CD8-positive, alpha-beta memory T cell (primary cell): ENCODE measurements at places on chromosomes 7 and 10. TPM values are rescaled to one million over a fixed set of nuclear protein-coding genes. Genes with fewer than 3 reads are reported as not detected.
A peak's percentile ranks its signal among the peaks of the same experiment; 100 is the strongest.

GRCh38 chr7:66237906-66238772 is 33.0 kb downstream of the TPST1 start:
- no peak for DNase-seq

DNA sequence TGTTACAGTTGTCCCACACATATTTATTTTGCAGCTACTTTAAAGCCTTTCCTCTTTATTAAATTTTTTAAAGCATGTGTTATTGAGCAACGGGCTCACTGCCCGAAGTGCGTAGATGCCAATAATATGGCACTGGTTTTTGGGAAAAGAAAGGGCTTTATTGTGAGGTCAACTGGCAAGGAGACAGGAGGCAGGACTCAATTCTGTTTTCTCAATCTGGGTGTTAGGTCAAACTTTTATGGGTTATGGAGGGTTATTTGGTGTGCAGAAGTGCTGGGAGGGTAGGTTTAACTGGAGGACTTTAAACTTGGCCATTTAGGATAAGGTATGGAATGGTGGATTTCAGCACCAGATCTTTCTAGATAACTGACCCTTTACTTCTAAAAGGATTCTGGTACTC is 183.6 kb downstream of the LRRC4 start:
- DNase-seq: no peak

GRCh38 chr7:39509912-39510311 is 56.3 kb upstream of the YAE1 start:
- no peak for DNase-seq

DNA sequence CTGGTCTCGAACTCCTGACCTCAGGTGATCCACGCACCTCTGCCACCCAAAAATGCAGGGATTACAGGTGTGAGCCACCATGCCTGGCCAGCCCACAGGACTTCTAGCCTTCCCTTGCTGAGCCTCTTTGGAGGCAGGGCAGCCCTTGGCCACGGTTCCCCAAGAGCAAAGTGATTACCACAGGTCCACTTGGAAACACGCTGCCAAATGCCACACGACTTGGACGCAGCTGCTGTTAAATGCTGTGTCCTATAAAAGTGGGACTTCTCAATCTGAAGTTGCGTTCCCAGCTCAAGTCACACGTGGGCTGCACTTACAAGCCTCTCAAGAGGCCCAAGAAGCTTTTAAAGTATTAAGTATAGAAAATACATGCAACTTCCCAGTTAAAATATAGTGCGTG is 30.1 kb downstream of the CTBP2 start:
- no peak for DNase-seq

Gene ZMIZ2
- total RNA-seq: 119 TPM

- no peak for DNase-seq
These were observed 291.0 kb downstream of the TNS3 start for GRCh38 chr7:47290867-47291266.

DNA sequence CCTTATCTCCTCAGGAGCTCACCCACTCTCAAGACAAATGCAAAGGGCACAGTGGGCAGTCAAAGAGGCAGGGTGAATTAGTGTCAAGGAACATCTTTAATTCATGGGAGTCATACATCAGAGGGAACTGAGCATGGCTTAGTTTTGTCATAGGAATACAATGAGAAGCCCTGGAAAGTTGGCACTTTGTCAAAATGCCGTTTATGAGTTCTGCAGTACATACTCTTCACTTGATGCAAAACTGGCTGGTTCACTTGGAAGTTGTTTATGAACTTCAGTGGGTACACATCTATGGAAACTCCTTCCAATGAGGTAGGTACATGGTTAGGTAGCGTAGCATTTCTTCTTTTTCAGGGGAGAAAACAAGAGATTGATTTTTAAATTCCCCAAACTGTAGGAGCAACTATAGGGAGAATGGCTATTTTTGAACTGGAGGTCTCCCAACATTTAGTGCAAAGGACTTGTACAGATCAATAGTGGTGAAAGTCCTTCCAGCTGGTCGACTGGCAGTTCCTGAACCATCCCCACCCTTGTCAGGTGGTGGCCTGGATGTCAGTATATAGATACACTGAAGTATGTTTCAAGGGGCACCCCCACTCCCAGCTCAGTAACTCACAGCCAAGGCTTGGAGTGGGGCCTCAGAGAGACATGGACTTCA is 580.5 kb downstream of the REEP3 start:
- DNase-seq: no peak

GRCh38 chr7:122885583-122886356 is 490 bp downstream of the CADPS2 start:
- no peak for DNase-seq

Gene SH2D4B
- 0.13 TPM for total RNA-seq

GRCh38 chr7:94509264-94509886 is at the start of gene CASD1:
TSS of gene CASD1 (plus strand) at chr7:94509809. CDS start at chr7:94510085, 276 bp downstream.
- peak; percentile 71 for DNase-seq

GRCh38 chr10:58857251-58857805 is 319.1 kb upstream of the PHYHIPL start:
- DNase-seq: no peak

- no peak for DNase-seq
These were observed 794 bp downstream of the MBL2 start for GRCh38 chr10:52771534-52772445.

DNA sequence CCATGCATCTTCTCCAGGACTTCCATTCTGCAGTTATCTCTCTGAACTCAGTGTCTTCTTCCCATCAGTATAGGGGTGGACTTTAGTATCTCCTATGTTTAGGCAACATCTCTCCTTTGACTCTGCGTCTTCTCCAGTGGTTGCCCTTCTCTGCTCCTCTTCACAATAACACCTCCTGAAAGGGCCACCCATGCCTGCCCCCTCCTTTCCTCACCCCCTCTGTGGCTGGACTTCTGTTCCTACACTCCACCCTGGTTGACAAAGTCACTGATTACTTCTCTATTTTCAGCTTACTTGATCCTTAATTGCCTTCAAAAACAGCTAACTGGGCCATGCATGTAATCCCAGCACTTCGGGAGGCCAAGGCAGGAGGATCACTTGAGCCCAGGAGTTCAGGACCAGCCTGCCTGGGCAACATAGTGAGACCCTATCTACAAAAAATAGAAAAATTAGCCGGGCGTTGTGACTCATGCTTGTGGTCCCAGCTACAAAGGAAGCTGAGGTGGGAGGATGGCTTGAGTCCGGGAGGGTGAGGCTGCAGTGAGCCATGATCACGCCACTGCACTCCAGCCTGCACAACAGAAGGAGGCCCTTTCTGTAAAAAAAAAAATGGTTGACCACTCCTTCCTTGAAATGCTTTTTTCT is 13.7 kb downstream of the SRGN start:
- DNase-seq: peak; percentile 53

DNA sequence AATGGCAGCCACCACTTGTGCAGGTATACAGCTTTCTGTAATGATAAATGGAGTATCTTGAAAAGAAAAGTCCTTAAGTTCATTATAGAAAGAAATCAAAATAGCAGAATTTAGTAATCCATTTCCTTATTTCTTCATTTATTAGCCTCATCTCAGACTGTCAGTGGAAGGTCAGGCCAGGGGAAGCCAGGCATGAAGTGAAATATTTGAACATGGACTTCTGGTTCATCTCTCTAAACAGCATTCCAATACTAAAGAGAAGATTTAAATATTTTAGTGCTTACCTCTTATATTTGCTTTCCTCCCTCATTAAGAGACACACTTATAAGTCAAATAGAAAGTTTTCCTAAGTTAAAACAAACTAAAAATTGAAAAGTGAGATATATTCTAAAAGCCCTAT is 26.8 kb downstream of the TRDMT1 start:
- DNase-seq: no peak

- DNase-seq: no peak
These were observed 86.2 kb downstream of the APBB1IP start for GRCh38 chr10:26524161-26524896.

- no peak for DNase-seq
These were observed 213.8 kb upstream of the ZNF804B start for GRCh38 chr7:88545663-88546062.

DNA sequence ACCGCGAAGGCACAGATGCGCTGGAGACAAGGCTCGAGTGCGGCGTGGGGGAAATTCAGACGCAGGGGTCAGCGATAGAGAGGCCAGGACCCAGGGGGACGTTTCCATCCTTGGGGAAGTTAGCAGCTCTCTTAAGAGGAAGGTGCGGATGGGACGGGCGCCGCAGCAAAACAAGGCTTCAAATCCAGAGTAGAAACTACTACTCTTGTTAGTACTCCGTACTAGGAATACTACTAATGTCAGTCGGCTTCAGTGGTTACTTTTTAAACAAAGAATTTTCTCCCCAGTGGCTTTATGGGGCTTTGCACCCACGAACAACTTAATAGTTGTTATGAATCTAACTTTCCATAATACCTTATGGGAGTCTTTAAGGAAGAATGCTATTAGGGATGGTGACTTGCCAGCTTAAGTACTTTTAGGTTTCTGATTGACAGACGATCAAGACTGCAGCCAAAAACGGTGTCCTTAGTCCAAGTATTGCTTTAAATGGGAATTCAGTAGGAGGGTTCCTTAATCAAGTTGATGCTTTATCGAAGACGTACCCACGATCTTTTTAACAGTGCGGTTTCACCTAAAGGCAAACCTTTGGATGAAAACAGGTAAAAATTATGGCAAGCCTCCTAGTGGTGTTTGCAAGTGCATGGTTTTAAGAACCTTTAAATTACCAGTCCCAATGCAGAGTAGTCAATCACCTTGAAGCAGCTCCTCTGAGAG is 812 bp upstream of the IDE start:
- DNase-seq: no peak

GRCh38 chr7:80463272-80463920 is 48.5 kb downstream of the GNAT3 start:
- DNase-seq: no peak

GRCh38 chr10:62077330-62078015 is 176.0 kb downstream of the ARID5B start:
- no peak for DNase-seq

DNA sequence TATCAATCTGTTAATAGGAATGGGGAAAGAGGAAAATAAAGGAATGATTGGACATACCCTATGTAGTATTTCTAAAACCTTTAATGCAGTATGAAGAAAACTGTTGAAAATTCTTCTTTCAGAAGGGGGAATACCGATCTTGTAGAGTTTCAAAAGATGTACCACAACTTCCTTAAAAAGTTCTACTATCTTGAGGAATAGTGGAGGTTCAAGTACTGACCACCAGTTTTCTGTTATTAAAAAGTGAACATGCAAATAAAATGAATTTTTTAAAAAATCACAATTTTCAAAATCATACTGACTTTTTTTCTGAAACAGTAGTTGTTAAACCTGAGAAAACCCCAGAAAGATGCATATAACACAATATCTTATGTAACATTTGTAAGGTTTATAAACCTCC is 86.5 kb downstream of the HERC4 start:
- no peak for DNase-seq

GRCh38 chr7:70210200-70210935 is 612.1 kb downstream of the AUTS2 start:
- no peak for DNase-seq

- DNase-seq: no peak
These were observed 41.7 kb downstream of the RGS10 start for GRCh38 chr10:119500821-119501220.

- no peak for DNase-seq
These were observed 10.0 kb downstream of the TLX1 start for GRCh38 chr10:101140950-101141615.

DNA sequence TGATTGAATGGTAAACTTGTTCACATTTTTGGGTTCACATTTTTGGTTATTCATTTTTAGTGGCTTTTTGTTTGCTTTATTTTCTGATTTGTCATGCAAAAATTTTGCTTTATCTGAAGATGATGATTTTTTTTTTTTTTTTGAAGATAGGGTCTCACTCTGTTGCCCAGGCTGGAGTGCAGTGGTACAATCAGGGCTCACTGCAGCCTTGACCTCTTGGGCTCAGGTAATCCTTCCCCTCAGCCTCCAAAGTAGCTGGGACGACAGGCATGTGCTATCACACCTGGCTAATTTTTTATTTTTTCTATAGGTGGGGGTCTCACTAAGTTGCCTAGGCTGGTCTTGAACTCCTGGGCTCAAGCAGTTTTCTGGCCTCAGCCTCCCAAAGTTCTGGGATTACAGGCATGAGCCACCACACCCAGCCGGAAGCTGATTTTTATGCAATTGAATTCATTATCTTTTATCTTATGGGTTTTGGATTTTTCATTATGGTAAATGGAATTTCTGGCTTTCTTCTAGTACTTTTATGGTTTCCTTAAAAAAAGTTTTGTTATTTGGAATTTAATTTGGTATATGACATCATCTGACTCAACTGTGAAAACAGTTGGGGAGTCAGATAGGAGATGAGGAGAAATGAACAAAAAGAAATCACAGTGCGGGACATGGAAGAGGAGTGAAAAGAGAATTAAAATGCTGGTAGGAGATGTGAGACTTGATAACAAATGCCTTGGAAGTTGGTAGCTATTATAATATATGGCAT is 158.7 kb downstream of the LRMDA start:
- no peak for DNase-seq

- no peak for DNase-seq
These were observed 46.2 kb downstream of the SEM1 start for GRCh38 chr7:96663457-96663856.

- DNase-seq: no peak
These were observed 1.2 kb downstream of the CCDC6 start for GRCh38 chr10:59905066-59905730.

Gene MYO3A
- total RNA-seq: not detected

Gene OR2A42
- total RNA-seq: not detected

GRCh38 chr10:4046712-4047354 is 261.8 kb upstream of the KLF6 start:
- DNase-seq: no peak

- no peak for DNase-seq
These were observed at the start of gene SEMA3D for GRCh38 chr7:85186521-85187241. TSS of gene SEMA3D (minus strand) at chr7:85187056. CDS start at chr7:85121891, 65,165 bp downstream.

Gene ZNF365
- 0.93 TPM for total RNA-seq

Gene PLAC9
- total RNA-seq: not detected

DNA sequence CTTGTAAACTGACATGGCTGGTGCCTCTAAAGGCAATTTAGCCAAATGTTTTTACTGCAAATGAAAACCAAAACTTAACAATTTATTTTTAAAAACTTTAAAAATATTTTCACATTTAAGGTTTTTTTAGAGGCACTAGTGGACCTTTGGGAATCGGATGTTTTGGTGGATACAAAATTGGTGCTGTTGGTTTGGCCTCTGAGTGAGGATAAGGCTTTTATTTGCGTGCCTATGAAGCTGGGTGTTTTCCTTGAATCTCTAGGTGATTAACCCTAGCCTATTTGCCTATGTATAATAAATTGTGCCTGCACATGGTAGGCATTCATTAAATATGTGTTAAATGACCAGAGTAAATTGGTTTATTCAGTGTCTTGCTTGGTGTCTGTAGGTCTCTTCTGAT is 2.9 kb upstream of the SGCE start:
- no peak for DNase-seq

- DNase-seq: no peak
These were observed 109.3 kb downstream of the GRK5 start for GRCh38 chr10:119316729-119317097.

Gene MEOX2
- total RNA-seq: not detected

- no peak for DNase-seq
These were observed 9.1 kb upstream of the IDI2 start for GRCh38 chr10:1034758-1035157.

DNA sequence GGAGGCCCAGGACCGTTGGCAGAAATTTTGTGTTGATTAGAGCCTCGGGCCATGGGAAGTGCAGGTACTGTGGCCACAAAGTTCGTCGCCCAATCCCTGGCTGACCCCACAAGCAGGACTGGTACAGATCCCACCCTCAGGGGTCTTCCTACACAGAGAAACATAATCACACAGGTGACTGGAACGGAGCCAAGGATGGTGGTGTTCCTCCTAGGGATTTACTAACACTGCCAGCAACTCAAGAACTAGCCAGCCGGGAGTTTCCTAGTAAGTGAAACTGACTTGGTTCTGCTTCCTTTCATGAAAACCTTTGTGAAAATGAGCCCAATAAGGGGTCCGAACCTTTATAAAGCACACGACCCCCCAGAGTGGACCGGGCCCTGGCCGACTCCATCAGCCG is 5.7 kb downstream of the CUX1 start:
- no peak for DNase-seq
